ENCODE measurements at places on chromosomes 1 and 21. TPM values are rescaled to one million over a fixed set of nuclear protein-coding genes. Genes with fewer than 3 reads are reported as not detected.

GRCh38 chr21:43295066-43295958 is 126.5 kb downstream of the CRYAA start:
- H3K4me1 ChIP-seq: no peaks in the 10 kb centered on the region
- DNase-seq: peak; percentile 40
- no peak overlapping the region for H3K27ac ChIP-seq
- no peaks in the 10 kb centered on the region for H3K27me3 ChIP-seq
- no peaks in the 10 kb centered on the region for H3K36me3 ChIP-seq

DNA sequence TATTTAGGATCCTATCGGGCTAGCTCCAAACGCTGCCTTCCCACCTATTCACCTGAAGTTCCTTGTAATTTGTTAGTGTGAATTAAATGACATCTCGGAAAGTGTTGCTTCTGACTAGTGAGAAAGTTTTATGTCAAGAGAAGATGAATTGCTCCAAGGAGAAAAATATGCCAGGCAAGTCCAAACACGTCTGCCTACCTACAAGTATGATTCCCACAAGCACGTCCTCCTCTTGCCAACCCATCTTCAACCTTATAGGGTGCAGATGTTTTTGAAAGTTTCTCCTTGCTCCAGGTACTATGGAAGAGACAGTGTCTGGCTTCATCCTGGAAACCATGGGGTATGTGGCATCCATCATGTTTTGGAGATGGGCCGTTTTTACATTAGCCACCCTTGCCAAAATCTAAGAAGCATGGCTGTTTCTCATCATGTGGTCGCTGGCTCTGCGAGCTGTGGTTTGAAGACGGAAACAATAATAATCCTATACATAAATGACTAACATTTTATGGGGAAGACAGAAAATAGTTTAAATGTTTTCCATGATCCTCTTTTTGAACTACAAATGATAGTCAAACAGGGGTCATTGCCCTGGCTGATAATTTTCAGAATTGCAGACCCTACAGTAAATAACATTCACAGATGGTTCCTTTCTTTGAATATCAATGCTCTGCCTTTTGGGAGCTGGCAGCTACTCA is 505.8 kb downstream of the SMYD3 start:
- no peaks in the 10 kb centered on the region for H3K27me3 ChIP-seq
- no peaks in the 10 kb centered on the region for H3K4me1 ChIP-seq
- no peak for DNase-seq
- H3K4me3 ChIP-seq: no peak overlapping the region
- H3K27ac ChIP-seq: no peak overlapping the region
- no peaks in the 10 kb centered on the region for H3K36me3 ChIP-seq

DNA sequence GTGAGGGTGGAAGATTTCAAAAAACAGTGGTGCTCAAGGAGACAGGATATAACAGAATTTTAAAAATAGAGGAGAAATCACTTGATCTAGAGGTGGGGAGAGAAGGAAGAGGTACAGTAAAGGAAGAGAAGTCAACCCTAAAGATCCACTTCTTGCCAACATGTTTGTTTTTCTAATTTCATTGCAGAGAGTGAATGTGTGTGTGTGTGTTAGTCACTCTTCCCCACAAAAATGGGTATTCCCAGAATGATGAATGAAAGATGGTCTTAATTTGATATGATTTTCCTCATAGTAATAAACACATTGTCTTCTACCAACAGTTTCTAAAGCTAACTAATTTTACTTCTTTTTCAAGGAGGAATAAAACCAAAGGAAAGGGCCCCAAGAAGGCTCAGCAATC is 74.2 kb upstream of the NGF start:
- H3K27me3 ChIP-seq: no peaks in the 10 kb centered on the region
- no peak overlapping the region for H3K4me3 ChIP-seq
- H3K27ac ChIP-seq: no peak overlapping the region
- H3K4me1 ChIP-seq: no peaks in the 10 kb centered on the region
- H3K36me3 ChIP-seq: no peaks in the 10 kb centered on the region

GRCh38 chr1:2591581-2592261 is 5.1 kb downstream of the PRXL2B start:
- H3K27ac ChIP-seq: no peak overlapping the region
- peaks cover 21% of the 10 kb centered on the region for H3K4me1 ChIP-seq
- no peaks in the 10 kb centered on the region for H3K27me3 ChIP-seq
- no peak overlapping the region for H3K4me3 ChIP-seq

ELF3 gene
- total RNA-seq: 62.9 TPM

DNA sequence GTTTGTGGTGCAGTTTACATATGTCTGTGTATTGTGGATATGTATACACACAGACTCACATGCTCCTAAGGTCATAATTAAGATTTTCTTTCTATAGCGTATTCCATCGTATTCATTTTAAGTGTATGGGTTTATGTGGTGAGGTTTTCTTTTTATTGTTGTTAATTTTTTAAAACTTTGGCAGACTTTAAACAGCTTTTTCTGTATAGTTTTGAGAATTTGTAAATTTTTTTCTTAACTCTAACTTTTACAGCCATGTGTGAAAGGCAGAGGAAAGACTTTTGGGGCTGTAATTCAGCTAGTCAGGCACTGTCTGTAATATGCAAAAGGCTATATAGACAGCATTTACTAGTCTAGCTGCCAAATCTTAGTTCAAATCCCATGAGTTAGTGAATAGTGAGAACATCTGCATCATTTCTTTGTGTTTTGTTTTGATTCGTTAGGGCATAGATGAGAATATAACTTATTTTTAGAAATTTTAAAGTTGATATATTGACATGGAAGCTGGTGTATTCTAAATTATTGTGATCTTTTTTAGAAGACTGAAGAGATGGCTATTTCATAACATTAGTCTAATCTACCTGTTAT is 2.3 kb downstream of the MAGI3 start:
- no peaks in the 10 kb centered on the region for H3K27me3 ChIP-seq
- peak overlapping the region; percentile 87 for H3K4me3 ChIP-seq
- peaks cover 12% of the 10 kb centered on the region for H3K4me1 ChIP-seq
- H3K27ac ChIP-seq: no peak overlapping the region
- DNase-seq: no peak

DNA sequence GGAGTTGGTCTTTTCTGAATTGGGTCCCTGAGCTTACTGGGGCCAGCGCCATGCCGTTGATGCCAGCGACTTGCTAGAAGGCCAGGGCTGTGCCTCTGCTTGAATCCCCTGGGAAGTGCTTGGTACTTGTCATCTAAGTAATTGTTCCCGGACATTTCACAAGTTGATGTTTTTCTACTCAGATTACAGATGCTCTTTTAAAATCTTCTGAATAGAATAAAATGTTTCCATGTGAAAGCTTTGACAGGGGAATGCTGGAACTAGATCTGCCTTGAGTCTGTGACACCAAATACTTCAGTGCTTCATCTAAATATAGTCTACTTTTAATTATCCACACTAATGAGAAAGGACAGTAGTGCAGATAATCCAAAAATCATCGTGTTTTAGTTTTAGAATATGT is 38.3 kb downstream of the PTGFRN start:
- no peak overlapping the region for H3K4me3 ChIP-seq
- H3K36me3 ChIP-seq: no peaks in the 10 kb centered on the region
- no peak overlapping the region for H3K27ac ChIP-seq

DNA sequence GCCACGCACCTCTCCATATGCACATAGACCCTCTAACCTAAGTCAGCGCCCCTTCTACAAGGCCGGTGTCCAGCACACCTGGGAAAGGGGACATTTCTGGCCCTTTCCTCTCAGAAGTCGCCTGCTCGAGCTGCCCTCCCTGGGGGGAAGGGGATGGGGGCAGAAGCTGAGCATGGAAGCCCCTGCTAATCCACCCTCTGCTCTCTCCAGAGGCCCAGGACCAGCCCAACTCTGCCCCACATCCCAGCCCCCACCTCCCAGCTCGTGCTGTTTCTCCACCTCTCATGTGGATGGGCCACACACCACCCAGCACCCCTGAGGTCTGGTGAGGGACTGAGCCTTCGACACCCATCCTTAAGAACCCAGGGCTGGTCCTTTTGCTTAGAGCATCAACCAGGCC is 14.8 kb downstream of the TNFRSF1B start:
- H3K4me1 ChIP-seq: peaks cover 96% of the 10 kb centered on the region
- H3K27ac ChIP-seq: peak overlapping the region; percentile 81
- H3K27me3 ChIP-seq: no peaks in the 10 kb centered on the region
- H3K4me3 ChIP-seq: no peak overlapping the region
- DNase-seq: no peak
- H3K36me3 ChIP-seq: no peaks in the 10 kb centered on the region

MEF2D gene
- 60.8 TPM for total RNA-seq

DNA sequence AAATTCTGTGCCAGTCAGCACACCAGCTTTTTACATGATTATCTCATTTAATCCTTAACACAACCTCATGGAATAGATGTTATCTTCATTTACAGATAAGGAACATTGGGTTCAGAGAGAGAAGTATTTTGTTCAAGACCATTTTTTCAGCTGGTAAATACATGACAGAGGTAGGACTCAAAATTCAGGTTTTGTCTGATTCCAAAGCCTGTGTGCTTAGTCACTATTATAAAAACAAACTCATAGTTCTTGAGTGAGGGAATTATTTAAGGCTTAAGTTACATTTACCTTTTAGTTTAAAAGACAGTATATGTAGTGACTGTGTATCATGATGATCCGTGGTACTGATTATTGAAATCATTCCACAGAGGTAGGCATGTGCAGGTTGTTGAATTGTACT is 125.2 kb downstream of the MAGI3 start:
- no peak for DNase-seq
- H3K27ac ChIP-seq: no peak overlapping the region
- H3K4me3 ChIP-seq: no peak overlapping the region
- no peaks in the 10 kb centered on the region for H3K36me3 ChIP-seq
- no peaks in the 10 kb centered on the region for H3K27me3 ChIP-seq

GUCA2A gene
- not detected for total RNA-seq

DNA sequence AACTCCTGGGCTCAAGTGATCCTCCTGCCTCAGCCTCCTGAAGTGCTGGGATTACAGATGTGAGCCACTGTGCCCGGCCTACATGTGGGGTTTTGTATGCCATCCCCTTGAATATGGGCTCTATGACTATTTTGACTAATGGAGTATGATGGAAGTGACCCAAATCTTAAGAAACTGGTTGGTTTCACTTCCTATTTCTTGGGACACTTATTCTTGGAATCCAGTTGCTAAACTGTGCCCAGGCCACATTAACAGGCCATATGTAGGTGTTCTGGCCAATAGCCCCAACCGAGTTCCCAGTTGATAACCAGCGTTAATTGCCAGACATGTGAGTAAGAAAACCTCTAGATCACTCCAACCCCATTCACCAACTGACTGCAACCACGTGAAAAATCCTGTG is 36.3 kb upstream of the CLIC4 start:
- no peaks in the 10 kb centered on the region for H3K27me3 ChIP-seq
- no peak for DNase-seq
- no peak overlapping the region for H3K4me3 ChIP-seq
- H3K27ac ChIP-seq: no peak overlapping the region
- H3K4me1 ChIP-seq: peaks cover 23% of the 10 kb centered on the region

GRCh38 chr1:117590273-117590925 is 15.4 kb upstream of the TENT5C start:
- H3K27me3 ChIP-seq: no peaks in the 10 kb centered on the region
- no peak overlapping the region for H3K4me3 ChIP-seq
- no peak overlapping the region for H3K27ac ChIP-seq

DNA sequence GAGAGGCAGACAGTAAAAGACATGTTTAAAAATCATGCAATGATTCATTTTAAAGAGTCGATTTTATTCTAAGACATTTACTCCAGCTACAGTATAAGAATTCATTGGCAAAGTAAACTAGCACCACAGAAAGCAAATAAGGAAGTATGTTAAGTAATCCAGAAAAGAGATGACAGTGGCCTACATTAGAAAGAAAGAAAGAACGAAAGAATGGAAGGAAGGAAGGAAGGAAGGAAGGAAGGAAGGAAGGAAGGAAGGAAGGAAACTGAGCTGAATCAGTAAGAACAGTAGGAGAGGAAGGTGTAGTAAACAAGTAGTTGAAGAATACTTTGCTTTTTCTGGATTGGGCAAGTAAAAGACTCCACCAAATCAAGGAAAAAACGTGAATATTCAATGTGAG is 62.2 kb downstream of the ZZZ3 start:
- peaks cover 13% of the 10 kb centered on the region for H3K36me3 ChIP-seq
- H3K27ac ChIP-seq: no peak overlapping the region
- no peak for DNase-seq
- no peaks in the 10 kb centered on the region for H3K27me3 ChIP-seq
- H3K4me1 ChIP-seq: peaks cover 3% of the 10 kb centered on the region

TNFRSF25 gene
- 10.0 TPM for total RNA-seq

DNA sequence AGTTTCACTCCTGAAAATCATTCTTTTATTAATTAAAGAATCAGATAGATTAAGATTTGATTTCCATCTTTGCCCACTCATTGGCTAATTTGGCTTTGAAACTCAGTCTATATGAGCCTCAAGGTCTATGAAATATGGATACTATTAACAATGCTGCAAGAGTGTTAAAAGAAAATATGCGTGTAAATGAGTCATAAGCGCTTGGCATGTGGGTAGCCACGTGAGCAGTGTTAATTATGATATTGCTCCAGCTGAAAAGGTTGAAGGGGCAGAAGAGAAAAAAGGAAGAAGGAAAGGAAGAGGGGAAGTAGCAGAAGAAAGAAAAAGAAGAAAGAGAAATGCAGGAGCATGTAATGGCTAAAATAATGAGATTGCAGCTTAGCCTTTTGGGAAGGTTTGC is 151.4 kb downstream of the CHRM3 start:
- no peak overlapping the region for H3K27ac ChIP-seq
- no peaks in the 10 kb centered on the region for H3K27me3 ChIP-seq
- no peak overlapping the region for H3K4me3 ChIP-seq
- no peaks in the 10 kb centered on the region for H3K36me3 ChIP-seq
- DNase-seq: no peak

- no peaks in the 10 kb centered on the region for H3K27me3 ChIP-seq
- no peak overlapping the region for H3K27ac ChIP-seq
- peak; percentile 88 for DNase-seq
- peaks cover 44% of the 10 kb centered on the region for H3K36me3 ChIP-seq
- H3K4me3 ChIP-seq: no peak overlapping the region
These were observed 14.2 kb downstream of the UTP11 start for GRCh38 chr1:38026592-38027200.

DSTYK gene
- 12.7 TPM for total RNA-seq

GRCh38 chr1:13699510-13699909 is 478 bp upstream of the PRDM2 start:
- peaks cover 6% of the 10 kb centered on the region for H3K4me1 ChIP-seq
- DNase-seq: no peak
- H3K4me3 ChIP-seq: peak overlapping the region; percentile 81
- no peaks in the 10 kb centered on the region for H3K36me3 ChIP-seq
- H3K27ac ChIP-seq: peak overlapping the region; percentile 96

DNA sequence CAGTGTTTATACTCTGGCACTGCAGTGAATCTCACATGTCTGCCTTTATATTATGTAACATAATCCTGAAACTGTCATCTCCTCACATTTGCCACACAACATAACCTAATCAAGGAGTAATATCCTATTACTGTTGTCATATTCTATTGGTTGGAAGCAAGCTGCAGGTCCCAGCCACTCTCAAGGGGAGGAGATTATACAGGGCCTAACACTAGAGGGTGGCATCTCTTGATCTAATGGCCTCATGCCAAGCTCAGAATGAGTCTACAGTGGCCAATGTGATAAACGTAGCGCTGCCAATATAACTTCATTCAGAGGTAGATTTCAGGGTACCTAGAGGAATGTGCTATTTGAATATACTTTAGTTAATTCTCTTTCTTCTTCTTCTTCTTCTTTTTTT is 166.8 kb downstream of the BACH1 start:
- DNase-seq: no peak
- H3K27ac ChIP-seq: no peak overlapping the region
- H3K4me3 ChIP-seq: no peak overlapping the region
- no peaks in the 10 kb centered on the region for H3K4me1 ChIP-seq
- no peaks in the 10 kb centered on the region for H3K36me3 ChIP-seq
- H3K27me3 ChIP-seq: no peaks in the 10 kb centered on the region
